Suppressor macrophage treated with lipopolysaccharide for 1 hour (primary cell): ENCODE measurements at places on chromosomes 2 and 18.

DNA sequence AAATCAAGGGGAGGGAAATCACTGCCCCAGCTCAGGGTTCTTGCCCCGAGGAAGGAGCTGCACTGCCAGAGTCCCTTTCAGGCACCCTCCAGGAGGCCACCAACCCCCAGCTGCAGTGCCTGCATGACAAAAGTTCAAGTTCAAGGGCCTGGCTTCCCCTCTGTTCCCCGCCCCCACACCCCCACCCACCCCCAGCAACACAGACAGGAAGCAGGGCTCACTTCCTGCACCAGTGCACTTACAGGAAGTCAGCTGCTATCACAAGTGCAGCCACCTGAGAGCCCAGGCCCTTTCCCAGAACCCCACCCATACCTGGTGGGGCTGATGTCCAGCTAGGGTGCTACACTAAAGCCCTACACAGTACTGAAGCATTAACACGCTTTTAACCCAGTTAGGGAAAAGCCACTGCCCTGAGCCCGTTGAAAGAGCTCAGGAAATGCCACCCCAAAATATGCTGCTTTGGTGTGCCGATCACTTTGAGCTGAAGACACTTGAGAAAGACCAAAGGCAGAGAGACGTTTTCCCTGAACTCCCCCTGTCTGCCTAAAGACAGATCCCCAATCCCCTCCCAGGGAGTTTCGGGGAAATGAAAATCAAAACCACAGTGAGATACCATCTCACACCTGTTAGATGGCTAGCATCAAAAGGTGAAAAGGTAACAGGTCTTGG, 109.9 kb upstream of the CAB39 start:
- DNase-seq, result peak; percentile 34

GRCh38 chr2:19933351-19933981, 31.7 kb upstream of the TTC32 start:
- no peak for DNase-seq

GRCh38 chr2:238528953-238529781, 102.4 kb downstream of the ASB1 start:
- no peak for DNase-seq

- DNase-seq, result no peak
These were observed 66.6 kb downstream of the MYL12B start for GRCh38 chr18:3328532-3328931.

- no peak for DNase-seq
These were observed 44.7 kb upstream of the C1D start for GRCh38 chr2:68107475-68107874.

GRCh38 chr2:74385396-74385795, 5.3 kb upstream of the DCTN1 start:
- DNase-seq, result no peak

DNA sequence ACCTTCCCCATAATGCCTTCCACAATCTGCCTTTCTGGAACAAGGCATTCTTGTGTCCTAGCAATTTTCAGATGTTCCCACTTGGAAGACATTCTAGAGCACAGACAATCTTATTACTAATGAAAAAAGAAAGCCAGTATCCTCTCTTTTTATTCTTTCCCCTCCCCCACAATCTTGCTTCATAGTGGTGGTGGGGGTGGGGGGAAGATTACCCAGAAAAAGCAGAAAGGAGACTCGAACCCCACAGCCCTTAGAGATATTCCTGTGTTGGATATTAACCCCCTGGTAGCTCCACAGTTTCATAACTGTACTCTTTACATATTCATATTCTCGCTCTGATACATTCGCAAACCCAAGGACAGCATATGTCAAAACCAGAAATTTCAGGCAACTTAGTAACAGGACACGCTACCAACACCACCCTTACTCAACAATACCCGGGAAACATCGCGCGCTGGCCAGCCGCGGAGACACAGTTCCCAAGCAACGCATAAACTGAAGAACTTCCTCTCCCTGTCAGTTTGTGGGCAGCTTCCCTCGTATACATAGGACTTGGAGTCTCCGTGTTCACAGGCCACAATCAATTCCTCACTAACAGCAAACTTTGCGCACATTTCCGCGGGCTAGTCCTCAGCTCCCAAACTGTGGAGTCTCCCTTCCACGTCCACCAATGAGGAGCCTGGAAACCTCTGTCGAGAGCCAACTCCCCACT, 793 bp downstream of the NR4A2 start:
- DNase-seq, result peak; percentile 91

DNA sequence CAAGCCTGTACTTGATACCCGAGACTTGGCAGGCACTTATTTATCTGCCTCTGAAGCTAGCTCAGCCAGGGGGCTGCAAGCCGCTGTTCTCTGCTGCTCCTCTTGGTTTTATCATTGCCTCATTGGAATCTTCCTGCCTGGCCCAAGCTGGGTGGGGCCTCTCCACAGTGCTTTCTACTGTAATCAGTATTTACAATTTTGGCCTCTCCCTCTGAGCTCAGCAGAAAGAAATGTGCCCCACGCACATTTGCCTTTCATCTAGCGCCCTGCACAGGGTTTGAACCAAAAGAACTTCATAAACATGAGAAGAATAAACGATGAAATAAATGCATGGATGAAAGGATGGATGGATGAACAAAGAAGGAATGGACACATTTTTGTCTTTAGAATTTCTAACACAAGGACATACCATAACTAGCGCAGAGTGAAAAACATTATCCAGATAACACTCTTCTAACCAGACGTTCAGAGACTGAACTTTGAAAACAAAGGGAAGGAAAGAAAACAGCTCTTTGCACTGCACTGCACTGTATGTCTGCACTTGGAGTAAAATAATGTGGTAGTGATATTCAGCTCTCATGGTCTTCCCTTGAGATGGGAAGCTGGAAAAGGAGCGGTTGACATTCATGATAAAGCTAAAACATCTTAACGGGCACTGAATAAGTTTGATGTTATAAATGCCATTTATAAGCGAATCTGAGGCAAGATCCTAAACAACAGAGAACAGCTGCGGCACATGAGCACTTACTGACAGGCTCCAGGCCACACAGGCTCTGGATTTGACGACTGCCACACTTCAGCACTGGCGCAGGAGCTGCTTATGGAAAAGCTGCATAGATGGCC, 86.8 kb upstream of the SP3 start:
- no peak for DNase-seq

DNA sequence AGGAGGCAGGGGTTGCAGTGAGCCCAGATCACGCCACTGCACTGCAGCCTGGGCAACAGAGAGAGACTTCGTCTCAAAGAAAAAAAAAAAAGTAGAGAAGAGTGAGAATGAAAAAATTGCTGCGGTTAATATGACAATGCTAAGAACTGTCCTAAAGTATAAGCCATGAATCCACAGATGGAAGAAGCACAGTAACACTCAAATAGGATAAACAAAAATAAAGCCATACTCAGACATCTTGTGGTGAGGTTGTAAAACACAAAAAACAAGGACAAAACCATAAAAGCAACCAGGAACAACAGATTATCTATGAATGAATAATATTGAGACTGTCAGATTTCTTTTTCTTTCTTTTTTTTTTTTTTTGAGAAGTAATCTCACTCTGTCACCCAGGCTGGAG, 23.0 kb downstream of the POLR2D start:
- no peak for DNase-seq

GRCh38 chr2:3867469-3867868, 164.1 kb downstream of the DCDC2C start:
- no peak for DNase-seq

- no peak for DNase-seq
These were observed 131.7 kb downstream of the KLHL29 start for GRCh38 chr2:23516520-23517256.

GRCh38 chr2:212727751-212728150, 189.1 kb upstream of the ERBB4 start:
- no peak for DNase-seq

DNA sequence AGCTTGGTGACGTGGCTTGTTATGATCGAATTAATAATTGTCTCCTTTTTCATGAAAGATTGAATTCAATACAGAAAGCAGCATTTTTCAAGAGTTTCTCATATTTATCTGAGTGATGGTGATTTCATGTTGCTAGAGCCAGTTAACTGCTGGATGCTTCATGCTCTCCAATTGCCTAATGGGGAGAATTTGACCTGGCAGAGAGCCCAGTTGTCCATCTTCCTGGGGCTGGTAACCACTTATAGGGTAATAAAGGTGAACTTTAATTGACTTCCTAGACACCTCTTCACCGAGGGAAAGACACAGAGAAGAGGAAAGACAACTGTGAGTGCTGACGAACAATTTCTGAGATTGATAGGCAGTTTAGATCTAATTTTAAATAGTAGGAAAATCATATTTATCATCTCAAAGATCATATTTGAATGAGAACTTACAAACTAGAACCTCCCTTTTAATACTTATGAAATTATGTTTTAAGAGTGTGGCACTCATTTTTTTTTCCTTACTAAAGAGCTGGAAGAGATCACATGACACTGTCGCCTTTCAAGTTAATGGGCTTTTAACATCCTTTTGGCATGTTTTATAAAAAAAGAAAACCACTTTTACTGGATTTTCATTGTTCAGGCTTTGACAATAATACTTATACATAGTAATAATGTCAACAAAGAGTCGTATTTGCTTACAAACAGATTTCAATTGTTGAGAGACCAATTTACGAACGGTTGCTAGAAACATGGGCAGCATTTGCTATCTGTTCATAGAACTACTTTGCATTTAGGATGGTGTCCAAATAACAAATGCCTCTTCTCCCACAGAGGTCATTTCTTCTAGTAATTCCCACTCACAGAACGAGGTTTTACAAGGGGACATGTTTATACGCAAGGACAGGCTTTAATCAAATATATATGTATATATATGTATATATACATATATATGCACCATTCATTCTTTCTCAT, 153.3 kb downstream of the RAPGEF4 start:
- DNase-seq, result no peak

DNA sequence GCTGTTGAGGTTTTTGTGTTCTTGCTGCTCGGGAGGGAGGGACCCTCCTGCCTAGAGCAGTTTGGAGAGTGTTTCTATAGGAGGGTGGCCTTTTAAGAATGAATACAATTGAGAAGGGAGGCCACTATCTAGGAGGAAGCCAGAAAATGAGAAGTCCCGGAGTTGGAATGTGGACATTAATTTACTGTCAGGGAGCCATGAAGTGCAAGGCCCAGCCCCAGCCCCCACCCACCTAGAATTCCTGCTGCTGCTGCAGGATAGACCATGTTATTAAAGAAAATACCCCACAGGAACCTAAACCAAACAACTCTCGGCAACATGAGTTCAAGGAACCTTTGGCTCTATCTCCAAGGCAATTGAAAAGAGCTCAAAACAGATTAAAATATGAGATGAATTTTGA, 46.0 kb downstream of the ZBTB7C start:
- DNase-seq, result no peak
